Subcutaneous preadipocyte (primary cell): ENCODE measurements at places on chromosomes 3 and 15. TPM values are rescaled to one million over a fixed set of nuclear protein-coding genes. Genes with fewer than 3 reads are reported as not detected.

ARIH2 gene
- total RNA-seq: 51.1 and 68.0 TPM in 2 replicates

POPDC2 gene
- total RNA-seq: under 0.01 TPM in 2 replicates

SENP8 gene
- 1.8 and 2.9 TPM in 2 replicates for total RNA-seq

GABRB3 gene
- total RNA-seq: 0.59 and 2.6 TPM in 2 replicates

CHRD gene
- total RNA-seq: 0.20 and 1.8 TPM in 2 replicates

PLS1 gene
- under 0.01 and 0.59 TPM in 2 replicates for total RNA-seq

DPP8 gene
- 26.1 and 30.7 TPM in 2 replicates for total RNA-seq

SPATA12 gene
- total RNA-seq: not detected in 2 replicates
